ENCODE measurements at places on chromosomes 7 and 10.

GRCh38 chr7:81783818-81784217 lies 14.0 kb upstream of the HGF start:
- no peak for DNase-seq

DNA sequence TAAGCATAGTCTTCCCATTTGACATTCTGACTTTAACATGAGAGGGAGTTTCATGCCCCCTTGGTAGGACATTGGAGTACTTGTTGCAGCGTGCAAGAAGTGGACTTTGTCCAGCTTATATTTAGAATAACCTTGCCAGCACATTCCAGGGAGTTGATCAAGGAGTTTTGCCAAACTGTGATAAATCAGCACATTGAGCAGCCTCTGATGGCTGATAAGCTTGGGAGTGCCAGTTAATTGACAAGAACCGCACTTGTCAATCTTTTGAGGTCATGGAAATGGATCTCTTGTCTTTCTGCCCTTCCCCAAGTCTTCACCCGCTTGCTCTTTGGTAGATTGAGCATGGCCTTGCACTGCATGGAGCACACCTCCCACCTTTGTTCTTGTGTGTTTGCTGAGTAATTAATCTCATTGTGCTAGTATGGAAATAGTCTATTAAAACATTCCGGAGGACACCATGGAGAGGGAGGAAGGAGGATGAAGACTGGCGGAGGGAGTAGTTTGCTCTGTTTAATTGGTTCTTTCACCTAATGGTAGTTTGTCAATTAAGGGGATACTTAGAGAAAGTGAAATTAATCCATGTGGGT lies 668.5 kb upstream of the GALNT17 start:
- DNase-seq = no peak

GRCh38 chr10:26969145-26969926 lies 108.6 kb upstream of the ABI1 start:
- no peak for DNase-seq

DNA sequence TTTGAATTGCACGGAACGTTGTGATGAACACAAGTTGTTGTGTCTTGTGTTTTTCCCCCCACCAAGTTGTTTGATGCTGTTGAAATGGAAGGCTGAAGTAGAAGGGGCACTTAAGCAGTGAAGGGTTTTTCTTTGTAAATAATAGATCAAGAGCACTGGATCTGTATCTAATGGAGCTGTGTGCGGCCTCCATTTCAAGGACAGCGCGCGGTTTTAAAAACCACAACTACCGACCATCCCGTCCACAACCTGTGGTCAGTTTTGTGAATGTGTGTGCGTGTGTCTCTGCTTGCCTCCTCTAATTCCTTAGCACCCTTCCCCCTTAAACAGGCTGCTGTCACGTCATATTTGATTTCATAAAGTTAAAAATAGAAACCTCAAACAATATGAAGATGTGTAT lies 165.5 kb downstream of the TCF7L2 start:
- DNase-seq = no peak

DNA sequence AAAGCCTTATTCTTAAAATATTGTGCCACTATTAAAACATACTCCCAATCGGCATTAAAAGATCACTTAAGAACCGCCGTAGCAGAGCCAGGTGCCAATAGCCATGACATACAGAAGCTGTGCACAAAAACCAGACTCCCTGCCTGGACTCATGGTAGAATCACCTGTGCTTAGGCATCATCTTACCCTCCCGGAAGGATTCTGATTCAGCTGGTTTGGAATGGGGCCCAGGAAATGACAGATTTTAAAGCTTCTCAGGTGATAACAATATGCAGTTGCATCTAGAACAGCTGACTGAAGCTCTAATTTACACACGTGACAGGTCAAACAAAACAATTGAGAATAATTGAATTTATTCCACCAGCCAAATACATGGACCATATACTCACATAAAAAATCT lies 10.7 kb downstream of the A1CF start:
- no peak for DNase-seq

- DNase-seq = no peak
Observed at GRCh38 chr7:148830897-148831692, 53.0 kb downstream of the EZH2 start.

- peak; percentile 44 for DNase-seq
Observed at GRCh38 chr7:47181746-47182361, 400.1 kb downstream of the TNS3 start.

- DNase-seq = no peak
Observed at GRCh38 chr10:80289451-80290287, at the start of gene MAT1A. Gene MAT1A, minus strand, starts transcription at chr10:80289658. Its CDS starts 235 bp downstream, at chr10:80289423.

DNA sequence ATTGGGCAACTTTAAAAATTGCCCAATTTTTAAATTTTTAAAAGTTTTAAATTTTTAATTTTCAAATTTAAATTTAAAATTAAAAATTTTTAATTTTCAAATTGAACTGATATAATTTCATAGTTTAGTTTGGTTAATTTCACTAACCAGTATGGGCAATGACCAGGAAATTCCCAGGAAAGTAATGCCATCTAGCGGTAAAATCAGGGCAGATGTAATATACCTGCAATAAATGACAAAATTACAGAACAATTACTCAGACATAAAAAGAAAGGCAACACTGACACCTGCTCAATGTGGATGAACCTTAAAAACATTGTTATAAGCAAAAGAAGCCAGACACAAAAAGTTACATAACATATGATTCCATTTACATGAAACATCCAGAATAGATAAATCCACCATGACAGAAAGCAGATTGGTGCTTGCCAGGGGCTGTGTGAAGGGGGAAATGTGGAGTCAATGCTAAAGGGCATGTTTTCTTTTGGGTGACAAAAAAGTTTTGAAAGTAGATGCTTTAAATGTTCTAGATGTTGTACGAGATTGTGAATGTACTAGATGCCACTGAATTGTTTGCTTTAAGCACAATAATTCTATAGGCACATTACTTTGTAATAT lies 28.6 kb upstream of the SLC16A12 start:
- DNase-seq = no peak

Data from NCI-H446 (cell line).